ENCODE measurements at places on chromosomes 6 and 20.

GRCh38 chr6:169529931-169530751 is 171.7 kb downstream of the WDR27 start:
- DNase-seq = no peak

GRCh38 chr6:56938649-56939191 is 16.2 kb upstream of the BEND6 start:
- DNase-seq = no peak

- DNase-seq = no peak
Measured at GRCh38 chr6:111267764-111268333, 180.5 kb downstream of the SLC16A10 start.

- DNase-seq = no peak
Measured at GRCh38 chr20:62015540-62016288, 50.0 kb downstream of the TAF4 start.

GRCh38 chr6:164095056-164095455 is 680.5 kb downstream of the QKI start:
- DNase-seq = no peak

- DNase-seq = no peak
Measured at GRCh38 chr6:137874204-137875057, 7.4 kb downstream of the TNFAIP3 start.

- DNase-seq = no peak
Measured at GRCh38 chr6:7188492-7188891, 80.7 kb downstream of the RREB1 start.

- DNase-seq = no peak
Measured at GRCh38 chr6:81233990-81234389, 518.5 kb downstream of the TENT5A start.

DNA sequence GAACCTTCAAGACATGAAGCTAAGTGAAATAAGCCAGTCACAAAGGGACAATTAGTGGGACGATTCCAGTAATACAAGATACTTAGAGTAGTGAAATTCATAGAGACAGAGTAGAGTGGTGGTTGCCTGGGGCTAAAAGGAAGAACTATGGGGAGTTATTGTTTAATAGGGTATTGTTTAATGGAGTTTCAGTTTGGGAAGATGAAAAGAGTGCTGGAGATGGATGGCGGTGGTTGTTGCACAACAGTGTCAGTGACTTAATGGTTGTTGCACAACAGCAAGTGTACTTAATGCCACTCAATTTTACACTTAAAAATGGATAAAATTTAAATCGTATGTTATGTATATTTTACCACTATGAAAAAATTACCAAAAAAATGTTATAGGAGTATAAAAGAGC is 209.7 kb upstream of the TENT5A start:
- DNase-seq = no peak

GRCh38 chr20:58828136-58828535 is 22.6 kb downstream of the GNAS-AS1 start:
- DNase-seq = no peak

DNA sequence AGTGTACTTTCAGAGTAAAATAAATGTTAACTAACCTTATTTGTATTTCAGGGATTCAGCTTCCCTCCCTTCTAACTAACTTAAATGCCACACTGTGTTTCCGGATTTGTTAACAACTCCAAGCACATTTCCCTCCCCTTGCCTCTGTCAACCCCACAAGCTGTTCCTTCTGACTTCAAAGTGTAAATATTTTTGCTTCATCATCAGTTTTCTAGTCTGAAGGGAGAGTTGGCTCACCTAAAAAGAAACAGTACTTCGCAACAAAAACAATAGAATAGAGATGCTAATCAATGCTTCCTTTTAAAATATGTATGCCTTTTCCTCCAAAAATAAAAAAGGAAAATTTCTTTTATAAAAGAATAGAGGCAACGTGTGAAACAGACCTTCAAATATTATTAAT is 132.6 kb downstream of the THEMIS start:
- no peak for DNase-seq

Measured in stimulated activated naive CD4-positive, alpha-beta T cell (primary cell).